ENCODE measurements at places on chromosomes 5 and 9. TPM values are rescaled to one million over a fixed set of nuclear protein-coding genes. Genes with fewer than 3 reads are reported as not detected.

GRCh38 chr9:88567870-88568269 is 32.9 kb downstream of the NXNL2 start:
- DNase-seq = no peak

GRCh38 chr9:115369322-115369957 is 251.5 kb upstream of the TNC start:
- DNase-seq = no peak

GRCh38 chr5:88787856-88788255 is 95.1 kb downstream of the MEF2C start:
- no peak for DNase-seq

GRCh38 chr5:133756036-133756435 is 143.7 kb upstream of the FSTL4 start:
- DNase-seq = no peak

GRCh38 chr5:173671121-173671949 is 54.9 kb upstream of the BOD1 start:
- DNase-seq = no peak

Gene SLC1A3
- 0.57 TPM for total RNA-seq

GRCh38 chr5:151691706-151692105 is 5.0 kb upstream of the SPARC start:
- no peak for DNase-seq

DNA sequence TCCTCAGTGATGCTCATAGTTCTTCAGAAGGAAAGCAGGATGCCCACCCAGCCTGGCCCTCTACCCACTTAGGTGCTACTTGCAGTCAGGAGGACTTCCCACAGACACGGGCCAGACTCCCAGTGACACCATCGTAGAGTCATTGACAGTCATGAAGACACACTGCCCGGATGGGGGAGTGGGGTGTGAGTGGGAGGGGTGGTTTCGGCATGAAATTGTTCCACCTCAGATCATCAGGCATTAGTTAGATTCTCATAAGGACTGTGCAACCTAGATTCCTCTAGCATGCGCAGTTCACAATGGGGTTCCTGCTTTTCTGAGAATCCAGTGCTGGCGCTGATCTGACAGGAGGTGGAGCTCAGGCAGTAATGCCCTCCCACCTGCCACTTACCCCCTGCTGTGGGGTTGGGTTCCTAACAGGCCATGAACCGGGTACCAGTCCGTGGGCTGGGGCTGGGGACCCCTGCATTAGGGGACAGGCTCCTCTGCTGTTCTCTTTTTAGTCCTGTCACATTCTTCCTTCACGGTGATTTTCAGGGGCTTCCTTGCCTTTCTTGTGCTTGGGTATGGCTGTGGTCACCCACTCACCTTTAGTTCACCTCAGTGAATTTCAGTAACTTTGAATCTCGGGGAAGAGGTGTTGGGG is 88.2 kb upstream of the ANKRD55 start:
- DNase-seq = no peak

Gene OR13C8
- not detected for total RNA-seq

Gene PAPPA
- total RNA-seq = 0.64 TPM

GRCh38 chr5:131297886-131298285 is 34.0 kb downstream of the CDC42SE2 start:
- no peak for DNase-seq

- no peak for DNase-seq
Measured at GRCh38 chr5:171300358-171300757, 8.7 kb upstream of the TLX3 start.

GRCh38 chr5:96538808-96539250 is 105.8 kb upstream of the PCSK1 start:
- no peak for DNase-seq

- no peak for DNase-seq
Measured at GRCh38 chr9:126373241-126373640, 46.6 kb downstream of the MVB12B start.

Gene ITGA2
- 0.16 TPM for total RNA-seq

Gene NLN
- 4.1 TPM for total RNA-seq

DNA sequence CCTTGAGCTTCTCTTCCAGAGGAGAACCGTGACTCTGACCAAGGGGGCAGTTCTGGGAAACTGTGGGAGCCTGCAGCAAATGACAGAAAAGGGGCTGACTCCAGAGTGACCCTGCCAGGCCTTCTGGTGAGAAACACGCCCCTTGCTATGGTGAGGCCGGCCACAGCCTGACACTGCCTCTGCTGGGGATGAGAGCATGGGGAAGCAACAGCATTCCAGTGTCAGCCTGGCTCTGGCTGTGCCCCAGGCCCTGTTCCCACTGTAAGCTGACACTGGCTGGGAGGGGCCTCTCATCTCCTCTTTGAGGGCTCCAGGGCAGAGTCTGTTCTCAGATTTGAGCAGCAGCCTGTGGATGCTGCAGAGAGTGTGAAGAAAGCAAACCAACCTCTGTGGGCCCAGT is 180.0 kb upstream of the IL12B start:
- no peak for DNase-seq

DNA sequence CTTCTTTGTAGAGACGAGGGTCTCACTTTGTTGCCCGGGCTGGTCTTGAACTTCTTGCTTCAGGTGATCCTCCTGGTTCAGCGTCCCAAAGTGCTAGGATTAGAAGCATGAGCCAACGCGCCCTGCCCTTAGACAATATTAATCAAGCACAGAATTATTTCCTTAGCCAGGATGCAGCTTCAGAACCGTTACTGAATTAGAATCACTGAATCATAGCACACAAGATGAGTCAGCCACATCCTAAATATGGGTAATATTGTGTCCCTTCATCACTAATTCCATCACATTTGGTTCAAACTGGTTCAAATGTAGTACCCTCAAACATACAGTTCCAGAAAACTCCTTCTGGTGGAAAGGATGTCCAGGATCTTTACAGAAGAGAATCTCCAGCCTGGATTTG is 82.7 kb downstream of the BNC2 start:
- no peak for DNase-seq

- DNase-seq = peak; percentile 22
Measured at GRCh38 chr9:112754578-112754977, 4.0 kb downstream of the SNX30 start.

- DNase-seq = no peak
Measured at GRCh38 chr5:116382874-116383266, 191.8 kb downstream of the SEMA6A start.

DNA sequence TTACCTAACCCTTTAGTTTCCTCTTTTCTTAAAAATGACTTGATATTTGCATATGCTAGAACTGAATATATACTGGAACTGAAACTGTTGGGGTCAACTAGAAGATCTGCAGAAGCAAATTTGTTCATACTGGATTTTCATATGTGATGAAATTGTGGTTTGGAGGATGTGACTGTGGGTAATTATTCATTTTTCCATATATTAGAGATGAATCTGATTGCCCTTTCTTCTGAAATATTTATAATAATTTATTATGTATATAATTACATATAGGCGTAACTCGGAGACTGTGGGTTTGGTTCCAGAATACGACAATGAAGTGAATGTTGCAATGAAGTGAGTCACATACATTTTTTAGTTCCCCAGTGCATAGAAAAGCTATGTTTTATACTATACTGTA is 149.1 kb downstream of the ATP10B start:
- DNase-seq = no peak

GRCh38 chr9:89994988-89995613 is 390.3 kb downstream of the GADD45G start:
- no peak for DNase-seq

Gene AFAP1L1
- total RNA-seq = 0.76 TPM

Gene NDST1
- 1.6 TPM for total RNA-seq

DNA sequence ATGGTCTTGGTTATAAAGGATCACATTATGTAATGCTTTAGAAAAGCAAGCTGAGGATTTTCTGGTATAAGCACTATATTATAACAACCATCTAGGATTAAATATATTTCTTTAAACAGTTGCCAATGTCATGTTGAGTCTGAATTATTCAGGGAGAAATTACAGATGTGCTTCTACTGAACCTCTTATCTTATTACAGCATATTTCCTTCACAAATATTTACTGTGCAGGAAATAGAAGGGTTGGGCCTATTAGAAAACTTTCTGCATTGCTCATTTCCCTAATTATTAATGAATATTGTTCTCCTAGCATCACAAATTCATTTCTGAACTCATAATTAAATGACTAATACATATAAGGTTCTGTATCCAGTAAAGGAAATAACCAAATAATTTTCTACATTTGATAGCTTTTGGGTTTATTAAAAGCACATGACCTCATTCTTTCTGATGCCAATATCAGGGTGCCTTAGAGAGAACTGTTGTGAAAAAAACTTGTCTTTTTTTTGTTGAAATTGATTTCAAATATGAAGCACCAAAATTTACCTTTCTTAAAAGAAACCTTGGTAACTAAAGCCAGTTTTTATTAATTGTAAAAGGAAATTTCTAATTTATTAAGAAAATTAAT is 476.8 kb upstream of the PTGER4 start:
- DNase-seq = no peak

GRCh38 chr5:177431317-177432142 is 5.1 kb downstream of the GRK6 start:
- DNase-seq = peak; percentile 77

DNA sequence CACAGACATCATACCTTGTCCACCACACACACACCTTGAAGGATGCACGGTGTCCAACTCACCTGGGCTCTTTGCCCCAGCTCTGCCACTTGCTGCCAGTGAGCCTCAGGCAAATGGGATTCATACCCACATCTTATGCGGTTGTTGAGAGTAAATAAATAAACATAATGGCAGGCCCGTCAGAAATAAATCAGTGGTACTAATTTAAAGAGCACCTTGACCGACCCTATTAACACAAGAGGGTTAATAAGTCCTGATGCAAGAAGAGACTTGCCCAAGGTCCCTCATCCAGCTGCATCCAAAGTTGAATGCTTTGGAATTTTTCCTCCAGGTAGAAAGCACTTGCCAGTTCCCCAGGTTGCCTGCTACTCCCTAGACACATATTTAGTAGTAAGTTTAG is 11.6 kb upstream of the AKNA start:
- no peak for DNase-seq

DNA sequence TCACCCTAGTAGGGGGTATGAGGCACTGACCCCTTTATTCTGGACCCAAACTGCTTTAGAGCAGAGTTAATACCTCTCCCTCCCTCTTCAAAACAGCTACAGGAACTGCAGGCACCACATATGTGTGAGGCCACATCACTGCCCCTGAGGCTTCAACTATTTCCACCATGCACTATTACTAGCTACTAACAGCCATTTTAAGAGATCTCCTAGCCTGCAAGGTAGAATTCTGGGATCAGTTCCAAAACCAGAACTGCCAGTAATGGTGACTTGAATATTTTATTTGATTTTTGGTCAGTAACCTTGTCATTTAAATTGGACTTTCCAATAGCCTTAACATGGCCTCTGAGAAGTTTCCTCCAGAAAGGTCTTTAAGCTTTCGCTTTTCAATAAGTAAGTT is 55.3 kb upstream of the FSD1L start:
- DNase-seq = no peak

Gene BTNL8
- total RNA-seq = not detected

Gene DIMT1
- 28.8 TPM for total RNA-seq

Gene EIF4E1B
- total RNA-seq = not detected

Gene C9orf50
- not detected for total RNA-seq

GRCh38 chr5:35478856-35479682 is 138.6 kb upstream of the SPEF2 start:
- DNase-seq = no peak

Gene ADAMTS16
- total RNA-seq = not detected

DNA sequence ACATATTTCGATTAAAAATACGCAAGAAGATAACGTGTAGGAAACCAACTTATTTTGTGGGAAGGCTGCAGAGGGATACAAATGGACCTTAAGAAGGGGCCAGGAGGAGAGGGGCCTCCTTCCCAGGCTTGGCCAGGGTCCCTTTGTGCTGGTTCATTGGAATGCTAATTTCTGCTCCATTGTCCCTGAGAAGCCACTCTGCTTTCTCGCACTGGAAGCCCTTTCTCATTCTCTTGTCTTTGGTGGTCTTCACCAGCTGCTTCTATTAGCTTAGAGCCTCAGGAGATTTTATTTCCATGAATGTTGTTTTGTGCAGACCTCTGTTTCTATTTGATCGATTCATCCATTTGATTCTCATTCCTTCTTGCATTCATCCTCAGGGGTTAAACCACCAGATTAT is 325.4 kb downstream of the TMEM38B start:
- DNase-seq = no peak

- DNase-seq = no peak
Measured at GRCh38 chr5:139389701-139390638, at the start of gene MZB1. TSS of gene MZB1 (minus strand) at chr5:139389913. CDS start at chr5:139389856, 57 bp downstream.

- no peak for DNase-seq
Measured at GRCh38 chr5:107937651-107938355, 267.1 kb upstream of the EFNA5 start.

DNA sequence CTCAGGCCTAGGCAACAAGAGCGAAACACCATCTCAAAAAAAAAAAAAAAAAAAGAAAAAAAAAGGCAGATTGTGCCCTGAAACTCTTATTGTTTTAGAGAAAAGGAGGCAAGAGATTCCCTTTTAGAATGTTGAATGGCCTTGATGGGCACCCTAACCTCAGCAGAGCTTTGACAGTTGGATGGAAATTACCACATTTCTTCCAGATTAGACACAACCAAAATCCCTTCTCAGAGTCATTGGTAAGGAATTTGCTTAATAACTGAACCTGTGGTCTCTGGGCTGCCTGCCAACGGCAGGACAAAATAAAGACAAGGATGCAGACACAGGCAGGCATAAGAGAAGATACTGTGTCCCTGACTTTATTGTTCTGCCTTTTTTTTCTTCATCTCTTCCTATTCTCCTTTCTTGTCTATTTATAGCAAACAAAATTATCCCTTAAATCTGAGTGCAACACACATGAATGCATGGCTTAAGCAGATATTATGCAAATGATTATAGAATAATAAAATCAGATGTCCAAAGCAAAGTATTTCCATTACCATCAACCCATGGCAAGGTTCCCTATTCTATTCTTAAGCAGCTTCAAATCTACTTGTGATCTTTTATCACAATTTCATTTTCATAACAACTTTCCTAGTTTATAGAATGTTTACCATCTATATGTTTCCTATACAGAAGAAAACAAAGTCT is 37.3 kb upstream of the TRIO start:
- no peak for DNase-seq

DNA sequence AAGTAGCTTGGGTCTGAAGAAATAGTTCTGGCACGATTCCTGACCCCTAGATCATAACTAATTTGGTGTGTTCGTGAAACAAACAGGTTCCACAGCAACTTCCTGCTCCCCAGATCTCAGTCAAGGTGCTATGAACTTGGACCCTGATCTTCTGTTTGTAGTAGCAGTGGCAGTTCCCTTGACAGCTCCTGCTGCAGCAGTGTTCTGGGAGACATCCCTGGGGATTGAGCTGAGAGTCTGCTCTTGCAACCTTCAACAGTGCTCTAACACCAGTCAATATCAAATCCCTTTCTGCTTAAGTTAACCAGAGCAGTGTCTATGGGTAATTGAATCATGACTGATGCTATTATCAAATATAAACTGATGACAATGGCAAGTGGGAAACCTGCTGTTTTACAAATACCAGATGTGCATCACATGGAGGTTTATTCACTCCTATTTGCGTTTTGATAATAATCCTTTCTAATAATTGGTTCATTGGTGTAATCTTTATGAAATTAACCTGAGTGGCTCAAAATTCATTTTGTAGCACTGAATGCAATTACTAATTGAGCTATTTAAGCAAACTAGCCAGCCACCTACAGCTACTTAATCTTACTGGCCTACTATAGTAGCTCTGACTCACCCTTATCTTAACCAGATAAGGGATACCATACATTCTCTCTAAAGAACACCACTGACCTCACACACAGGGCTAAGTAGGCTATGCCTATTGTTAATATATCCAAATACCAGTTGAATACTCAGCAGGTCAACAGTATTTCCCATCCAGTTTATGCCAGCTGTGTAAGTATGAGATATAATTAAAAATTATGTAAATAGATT is 21.9 kb downstream of the KDM4C start:
- DNase-seq = no peak

GRCh38 chr5:173454736-173455598 is 126.8 kb upstream of the STC2 start:
- no peak for DNase-seq

Gene SAPCD2
- total RNA-seq = 20.7 TPM

Measured in naive thymus-derived CD4-positive, alpha-beta T cell (primary cell).